Activated CD4-positive, alpha-beta T cell treated with anti-CD3 and anti-CD28 coated beads, Interleukin-2, amount 50 U/mL, for 24 hours (primary cell): ENCODE measurements at places on chromosomes 3 and 15.

DNA sequence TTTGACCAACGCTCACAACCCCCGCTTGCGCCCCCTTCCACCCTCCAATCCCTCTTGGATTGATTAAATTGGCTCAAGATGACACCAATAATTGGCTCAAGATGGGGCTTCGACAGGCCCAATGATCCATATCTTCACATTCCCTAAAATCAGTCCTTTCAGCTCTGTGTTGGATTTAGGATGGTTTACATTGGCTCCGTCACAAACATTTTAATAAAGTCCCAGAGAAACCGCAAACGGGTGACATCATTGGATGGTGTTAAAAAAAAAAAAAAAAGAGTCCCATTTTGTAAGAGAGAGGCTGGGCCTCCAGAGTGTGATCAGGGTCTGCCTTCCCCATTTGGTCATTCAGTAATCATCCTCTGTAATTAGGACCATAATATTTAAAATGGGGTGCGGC, 113.4 kb upstream of the MRPS22 start:
- no peak for DNase-seq

- no peak for DNase-seq
Measured at GRCh38 chr3:196039359-196039758, 42.5 kb downstream of the TFRC start.

DNA sequence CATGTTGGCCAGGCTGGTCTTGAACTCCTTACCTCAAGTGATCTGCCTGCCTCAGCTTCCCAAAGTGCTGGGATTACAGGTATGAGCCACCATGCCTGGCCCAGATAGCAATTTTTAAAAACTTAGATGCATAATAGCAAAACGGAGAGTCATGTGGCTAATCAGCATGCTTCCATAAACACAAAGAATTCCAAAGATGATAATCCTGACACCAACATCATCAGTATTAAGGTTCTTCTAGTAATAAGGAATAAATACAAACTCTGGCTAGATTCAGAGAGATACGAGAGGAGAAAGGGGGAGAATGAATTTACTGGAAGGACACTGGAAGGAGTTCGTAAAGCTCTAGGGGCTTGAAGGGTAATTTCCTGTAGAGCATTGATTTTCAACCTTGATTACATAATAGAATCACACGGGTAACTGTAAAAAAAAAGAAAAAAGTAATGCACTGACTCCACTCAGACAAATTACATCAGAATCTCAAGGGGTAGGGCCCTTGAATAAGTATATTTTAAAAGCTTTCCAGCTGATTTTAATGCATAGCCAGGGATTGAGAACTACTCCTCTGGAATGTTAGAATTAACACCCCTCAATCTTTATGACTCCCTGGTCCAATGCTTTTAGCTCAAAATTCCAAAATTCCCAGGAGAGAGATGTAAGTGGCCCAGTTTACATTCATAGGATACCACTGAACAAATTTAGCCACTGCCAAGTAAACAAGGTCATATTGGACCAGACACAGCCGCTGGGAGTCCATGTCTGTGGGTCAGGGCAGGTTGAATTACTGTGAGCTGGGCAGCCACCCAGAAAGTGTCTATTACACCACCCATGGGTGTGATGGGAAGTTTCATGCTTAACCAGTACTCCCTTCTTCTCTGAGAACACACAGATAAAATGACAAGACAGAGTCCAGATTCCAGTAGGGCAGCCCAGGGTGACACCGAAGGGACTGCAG, 243.9 kb downstream of the TBL1XR1 start:
- DNase-seq = no peak

DNA sequence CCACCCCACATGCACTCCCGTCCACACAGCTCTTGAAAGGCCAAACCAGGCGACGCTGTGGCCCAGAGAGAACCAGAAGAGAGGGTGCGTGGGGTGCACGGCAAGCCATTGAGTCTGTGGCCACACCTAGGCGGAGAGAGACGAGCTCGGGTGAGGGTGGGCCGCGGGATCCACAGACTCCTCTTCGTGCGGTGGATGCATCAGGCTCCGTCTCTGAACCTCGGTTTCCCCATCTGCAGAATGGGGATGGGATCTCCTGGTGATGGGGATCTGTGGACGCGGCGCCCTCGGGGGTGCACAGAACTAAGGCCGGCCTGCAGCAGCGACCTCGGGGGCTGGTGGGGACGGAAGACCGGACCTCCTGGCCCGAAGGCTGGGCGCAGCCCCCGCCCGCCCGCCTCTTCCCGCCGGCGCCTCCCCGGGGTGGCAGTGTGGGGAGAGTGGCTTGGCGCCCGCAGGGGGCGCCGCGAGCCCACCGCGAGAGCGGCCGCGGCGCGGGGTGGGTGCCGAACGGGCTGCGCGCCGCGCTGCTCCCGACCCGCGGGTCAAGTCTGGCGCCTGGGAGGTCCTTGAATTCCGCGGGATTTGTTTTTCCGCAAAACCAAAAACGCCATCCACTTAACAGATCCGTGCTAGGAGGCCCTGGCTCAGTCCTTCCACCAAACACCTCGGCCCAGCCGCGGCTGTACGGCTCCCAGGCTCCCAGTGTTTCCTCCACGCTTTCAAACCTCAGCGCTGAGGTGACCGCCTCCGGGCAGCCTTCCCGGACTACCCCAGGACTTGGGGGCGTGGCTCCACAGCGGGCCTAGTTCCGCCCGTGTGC, 13.2 kb upstream of the ADPGK start:
- peak; percentile 16 for DNase-seq
